DMS153 (cell line): ENCODE measurements at places on chromosomes 1 and 21.

DNA sequence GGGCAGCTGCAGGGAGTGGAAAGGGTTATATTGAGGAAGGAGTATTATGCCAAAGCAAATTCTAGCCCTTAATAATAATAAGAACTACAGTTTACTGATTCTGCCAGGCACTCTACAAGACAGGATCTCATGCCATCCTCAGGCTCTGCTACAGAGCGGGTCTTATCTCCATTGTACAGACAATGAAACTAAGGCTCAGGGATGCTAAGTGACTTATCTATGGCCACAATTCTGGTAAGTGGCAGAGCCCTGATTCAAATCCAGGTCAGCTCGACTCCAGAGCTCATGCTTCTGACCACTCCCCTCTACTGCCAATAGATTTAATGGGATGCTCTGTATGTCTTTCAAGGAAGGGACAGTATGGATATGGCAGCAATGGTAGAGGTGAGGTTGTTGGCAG, 146.1 kb upstream of the CD34 start:
- no peak for DNase-seq

DNA sequence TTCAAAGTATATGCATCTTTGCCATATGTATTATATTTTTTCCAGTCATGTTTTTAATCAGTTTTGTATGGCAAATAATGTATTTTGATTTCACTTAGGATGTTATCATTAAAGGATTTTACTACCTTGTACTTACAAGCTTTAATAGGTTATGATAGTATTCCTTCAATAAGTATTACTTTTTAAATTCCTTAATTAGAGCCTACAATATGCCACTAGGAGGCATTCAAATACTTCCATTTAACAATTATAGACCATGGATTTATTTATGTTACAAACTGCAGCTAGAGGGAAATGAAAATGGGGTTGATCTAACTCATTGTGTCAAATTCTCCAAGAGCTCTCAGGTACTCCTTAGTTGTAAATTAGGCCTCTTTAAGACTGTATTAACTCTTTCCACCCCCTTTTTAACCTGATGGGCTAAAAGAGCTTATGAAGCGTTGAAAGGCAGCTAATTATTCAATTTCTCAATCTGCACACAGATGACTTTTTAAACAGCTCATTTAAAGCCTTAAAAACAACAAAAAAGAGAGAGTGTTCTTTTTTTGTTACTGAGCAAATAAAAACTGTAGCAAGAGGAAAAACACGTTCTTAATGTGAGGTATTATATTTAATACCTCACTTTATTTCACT, 156.2 kb downstream of the DENND1B start:
- DNase-seq: no peak

DNA sequence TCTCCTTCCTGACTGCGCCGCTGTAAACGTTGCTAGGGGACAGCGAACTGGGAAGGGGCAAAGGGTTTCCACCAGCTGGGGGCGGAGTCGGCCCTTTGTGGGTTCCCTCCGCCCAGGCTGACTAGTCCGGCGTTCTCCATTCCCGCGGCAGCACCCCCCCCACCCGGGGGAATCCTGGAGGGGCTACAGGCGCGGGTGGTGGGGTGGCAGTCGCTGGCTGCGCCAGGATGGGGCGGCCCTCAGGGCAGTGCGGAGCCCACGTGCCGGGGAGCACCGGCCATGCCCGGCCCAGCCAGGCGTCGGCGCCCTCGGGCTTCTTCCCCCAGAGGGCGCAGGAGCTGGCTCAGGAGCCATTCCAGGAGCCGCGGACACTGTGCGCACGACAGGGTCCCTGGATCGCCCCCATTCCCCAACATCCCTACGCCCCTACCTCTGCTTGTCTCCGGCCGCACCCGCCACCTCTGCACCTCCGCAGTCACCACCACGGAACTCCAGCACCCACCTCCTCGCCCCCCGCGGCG, 476 bp downstream of the BATF3 start:
- DNase-seq: peak; percentile 54

DNA sequence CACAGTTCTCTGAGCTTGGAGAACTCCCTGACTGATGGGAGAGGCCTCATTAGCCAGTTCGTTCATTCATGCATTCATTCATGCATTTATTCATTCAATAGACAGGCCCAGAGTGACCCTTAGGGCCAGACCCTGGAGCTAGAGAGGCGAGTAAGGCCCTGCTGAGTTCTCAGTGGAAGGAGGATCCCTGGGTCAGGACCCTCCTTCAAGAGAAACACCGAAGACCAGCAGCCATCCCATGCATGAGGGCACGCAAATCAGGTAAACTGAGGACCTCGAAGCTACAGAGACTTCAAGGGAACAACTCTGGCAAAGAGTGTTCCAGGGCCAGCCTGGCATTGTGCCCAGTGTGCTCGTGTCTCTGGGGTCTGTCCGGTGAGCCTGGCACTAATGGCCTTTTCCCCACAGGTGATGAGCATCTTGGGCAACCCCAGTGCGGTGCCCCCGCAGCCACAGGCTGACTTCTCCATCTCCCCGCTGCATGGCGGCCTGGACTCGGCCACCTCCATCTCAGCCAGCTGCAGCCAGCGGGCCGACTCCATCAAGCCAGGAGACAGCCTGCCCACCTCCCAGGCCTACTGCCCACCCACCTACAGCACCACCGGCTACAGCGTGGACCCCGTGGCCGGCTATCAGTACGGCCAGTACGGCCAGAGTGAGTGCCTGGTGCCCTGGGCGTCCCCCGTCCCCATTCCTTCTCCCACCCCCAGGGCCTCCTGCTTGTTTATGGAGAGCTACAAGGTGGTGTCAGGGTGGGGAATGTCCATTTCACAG, 104.8 kb downstream of the PAX7 start:
- no peak for DNase-seq

- no peak for DNase-seq
Observed at GRCh38 chr1:241924080-241924808, 33.3 kb upstream of the BECN2 start.

DNA sequence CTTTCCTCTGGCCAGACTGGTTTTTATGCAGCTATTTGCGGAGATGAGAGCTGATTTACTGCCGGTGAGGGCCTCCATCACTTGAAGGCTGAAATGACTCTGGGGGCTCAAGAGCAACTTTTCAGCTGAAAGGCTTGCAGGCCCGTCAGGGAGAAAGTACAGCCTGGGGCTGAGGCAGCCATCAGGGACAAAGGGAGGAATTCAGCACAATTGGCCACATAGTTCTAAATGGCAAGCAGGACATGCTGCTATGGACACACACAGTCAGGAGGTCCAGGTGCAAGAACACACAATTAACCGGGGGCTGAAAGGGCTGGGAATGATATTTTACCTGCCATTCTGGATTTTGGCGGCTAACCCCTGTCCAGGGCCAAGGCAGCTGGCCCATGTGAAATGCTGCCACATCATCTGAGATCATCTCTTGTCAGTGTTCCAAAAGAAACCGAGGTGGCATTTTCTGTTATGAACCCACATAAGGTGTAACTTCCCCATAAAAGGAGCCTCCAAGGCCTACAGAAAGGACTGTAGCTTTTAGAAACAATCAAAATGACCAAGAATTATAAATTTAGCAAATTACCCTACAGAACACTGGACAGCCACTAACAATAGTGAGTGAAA, 58.2 kb downstream of the LMX1A start:
- DNase-seq: peak; percentile 6

DNA sequence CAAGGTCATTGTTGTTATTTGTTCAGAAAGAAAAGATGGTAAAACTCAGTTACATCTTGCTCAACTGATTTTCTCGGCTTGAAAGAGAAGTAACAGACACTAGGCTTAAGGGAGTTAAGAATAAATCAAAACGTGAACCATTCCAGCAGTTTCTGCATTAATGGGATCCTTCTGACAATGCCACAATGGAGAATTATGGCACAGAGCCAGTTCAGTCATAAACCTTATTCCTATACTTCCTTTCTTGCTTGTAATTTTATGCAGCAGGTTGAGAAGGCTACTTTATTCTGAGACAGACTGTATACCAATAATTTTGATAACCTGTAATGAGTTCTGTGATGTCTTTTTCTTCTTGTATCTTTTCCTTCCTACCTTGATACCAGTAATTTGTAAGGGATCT, 167.0 kb downstream of the C1orf21 start:
- no peak for DNase-seq

- DNase-seq: no peak
Observed at GRCh38 chr1:89701746-89702241, 68.9 kb downstream of the LRRC8C start.

DNA sequence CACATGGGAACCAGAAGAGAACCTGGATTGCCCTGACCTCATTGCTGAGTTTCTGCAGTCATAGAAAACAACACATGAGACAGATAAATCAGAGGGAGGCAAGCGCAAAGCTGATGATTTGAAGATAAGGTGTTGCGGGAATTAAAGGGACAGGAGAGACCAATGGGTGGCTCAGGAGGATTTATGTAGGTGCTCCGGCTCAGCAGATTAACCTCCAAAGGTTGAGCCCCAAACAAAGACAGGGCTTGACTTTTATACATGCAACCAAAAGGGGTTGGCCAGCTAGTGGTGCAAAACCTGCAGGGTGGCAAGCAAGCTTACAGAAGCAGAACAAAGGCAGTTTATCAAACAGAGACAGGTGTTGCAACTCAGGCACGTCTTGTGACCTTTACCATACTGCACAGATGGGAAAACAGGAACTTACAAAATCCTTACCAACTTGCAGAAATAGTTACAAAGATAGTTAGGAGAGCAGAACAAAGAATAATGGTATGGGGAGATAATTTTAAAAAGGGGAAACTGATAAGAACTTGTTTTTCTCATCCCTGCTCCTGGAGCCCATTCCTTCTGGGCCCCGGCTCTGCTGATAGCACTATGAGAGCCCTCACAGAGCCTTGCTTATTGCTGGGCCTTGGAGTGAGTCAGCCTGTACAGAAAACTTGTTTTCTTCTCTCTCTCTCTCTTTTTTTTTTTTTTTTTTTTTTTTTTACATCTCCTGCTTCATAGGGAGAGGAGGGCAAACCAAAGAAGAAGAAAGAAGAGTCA, 93.6 kb downstream of the SNRPE start:
- no peak for DNase-seq

DNA sequence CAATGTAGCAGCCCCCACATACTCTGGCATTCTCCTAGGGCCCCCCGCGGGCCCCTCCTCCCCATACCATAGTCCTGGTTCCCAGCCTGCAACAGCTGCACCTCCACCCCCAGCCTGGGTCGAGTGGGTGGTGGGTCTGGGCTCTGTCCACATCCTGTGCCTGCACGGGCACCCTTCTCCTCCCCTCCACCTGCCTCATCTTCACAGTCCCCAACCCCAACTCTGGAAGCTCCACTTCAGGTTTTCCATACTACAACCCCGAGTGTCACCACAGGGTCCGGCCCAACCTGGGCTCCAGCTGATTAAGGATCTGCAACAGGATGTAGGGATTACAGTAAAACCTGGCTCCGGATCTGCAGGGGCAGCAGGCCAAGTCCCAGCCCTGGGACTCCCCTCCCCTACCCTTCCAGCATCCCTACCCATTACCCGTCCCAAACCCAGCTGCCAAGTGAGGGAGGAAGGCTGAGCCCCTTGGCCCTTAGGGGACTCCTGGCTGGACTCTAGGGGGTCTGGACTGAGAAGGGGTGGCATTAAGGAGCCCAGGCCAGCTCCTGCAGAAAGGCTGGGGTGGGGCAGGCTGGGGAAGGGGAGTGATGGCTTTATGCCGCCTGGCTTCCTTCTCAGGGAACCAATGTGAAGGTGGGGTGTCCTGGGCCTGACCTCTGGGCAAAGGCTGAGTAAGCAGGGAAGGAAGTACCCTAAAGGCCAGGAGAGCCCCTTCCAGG, 116.8 kb downstream of the CASZ1 start:
- DNase-seq: peak; percentile 66

GRCh38 chr21:31556662-31557061, 102.8 kb upstream of the SOD1 start:
- no peak for DNase-seq

GRCh38 chr1:101482306-101482705, 245.5 kb downstream of the S1PR1 start:
- DNase-seq: no peak

- DNase-seq: no peak
Observed at GRCh38 chr1:184189361-184189760, 137.8 kb downstream of the TSEN15 start.

GRCh38 chr1:58783090-58783992, 506 bp downstream of the JUN start:
- DNase-seq: no peak

GRCh38 chr1:6332821-6333220, 60.7 kb downstream of the ACOT7 start:
- DNase-seq: no peak

DNA sequence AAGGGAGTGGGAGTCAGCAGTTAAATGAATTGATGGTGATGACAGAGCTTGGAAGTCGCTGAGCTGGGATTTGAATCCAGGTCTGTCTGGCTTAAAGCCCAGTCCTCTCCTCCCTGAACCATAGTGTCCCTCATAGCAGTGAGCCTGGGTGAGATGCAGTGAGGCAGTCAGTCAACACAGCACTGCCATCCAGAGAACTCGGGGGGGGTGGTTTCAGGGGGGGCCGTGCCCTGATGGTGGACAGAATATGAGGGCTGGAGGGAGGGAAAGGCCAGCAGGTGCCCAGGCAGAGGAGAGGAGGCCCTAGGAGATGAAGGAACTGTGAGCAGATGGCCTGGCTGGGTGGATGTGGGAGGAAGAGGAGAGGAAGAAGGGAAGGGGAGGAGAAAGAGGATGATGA, 405.6 kb downstream of the PTPRU start:
- DNase-seq: no peak

GRCh38 chr1:65259816-65260215, 49.5 kb upstream of the DNAJC6 start:
- DNase-seq: no peak

DNA sequence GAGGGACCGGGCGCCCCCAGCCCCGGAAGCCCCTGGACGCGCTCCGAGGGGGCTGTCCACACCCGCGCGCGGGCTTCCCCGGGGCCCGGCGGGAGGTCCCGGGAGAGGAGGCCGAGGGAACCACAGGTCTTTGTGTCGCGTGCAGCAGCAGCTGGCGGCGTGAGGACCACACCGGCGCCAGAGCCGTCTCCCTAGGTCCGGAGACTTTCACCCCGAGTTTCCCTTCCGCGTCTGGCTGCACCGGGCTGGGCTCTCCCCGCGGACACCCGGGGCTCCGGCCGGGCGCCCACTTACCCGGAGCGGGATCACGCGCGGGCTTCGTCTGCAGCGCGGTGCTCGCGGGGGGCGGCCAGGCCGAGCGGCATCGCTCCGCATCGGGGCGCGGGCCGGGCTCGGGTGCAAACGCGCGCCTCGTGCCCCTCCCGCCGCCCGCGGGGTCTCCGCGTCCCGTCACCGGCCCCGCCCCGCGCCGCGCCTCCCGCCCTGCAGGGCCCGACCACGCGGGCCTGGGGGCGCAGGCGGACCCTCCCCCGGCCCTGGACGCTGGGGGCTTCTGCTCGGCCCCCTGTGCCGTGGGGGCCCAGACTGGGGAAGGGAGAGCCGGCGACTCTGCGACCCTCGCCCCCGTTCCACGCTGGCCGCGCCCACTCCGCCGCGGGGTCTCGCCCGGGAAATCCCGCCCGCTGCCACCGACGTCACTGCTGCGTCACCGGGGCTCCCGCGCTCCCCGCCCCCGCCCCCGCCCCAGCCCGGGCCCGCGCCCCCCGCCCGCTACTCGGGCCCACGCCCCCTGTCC, at the start of gene GNG4:
GNG4 (minus strand) TSS at position 417 of the 796 bp plus-strand sequence. CDS start 65,946 bp downstream, outside the sequence.
- no peak for DNase-seq

- DNase-seq: no peak
Observed at GRCh38 chr1:236110137-236110536, 32.2 kb upstream of the GPR137B start.
